ENCODE measurements at places on chromosomes 6 and 20.

DNA sequence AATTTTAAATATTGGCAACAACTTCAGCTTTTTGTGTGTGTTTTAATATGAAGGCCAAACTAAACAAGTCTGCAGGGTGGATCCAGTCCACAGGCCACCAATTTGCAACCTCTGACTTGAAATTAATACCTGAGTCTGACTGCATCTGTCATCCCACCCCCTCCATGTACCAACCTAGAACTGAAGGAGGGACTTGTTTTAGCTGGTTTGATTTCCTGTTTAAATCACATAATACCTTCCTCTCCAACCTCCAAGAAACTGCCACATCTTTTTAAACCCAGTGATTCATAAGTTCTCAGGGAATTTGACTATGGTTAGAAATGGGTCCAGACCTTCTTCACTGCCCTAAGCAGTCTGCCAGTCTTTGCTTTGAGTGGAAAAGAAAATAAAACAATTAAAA is 21.6 kb downstream of the RNF8 start:
- DNase-seq = no peak

- DNase-seq = no peak
Observed at GRCh38 chr6:131736811-131737210, 26.0 kb upstream of the CTAGE9 start.

DNA sequence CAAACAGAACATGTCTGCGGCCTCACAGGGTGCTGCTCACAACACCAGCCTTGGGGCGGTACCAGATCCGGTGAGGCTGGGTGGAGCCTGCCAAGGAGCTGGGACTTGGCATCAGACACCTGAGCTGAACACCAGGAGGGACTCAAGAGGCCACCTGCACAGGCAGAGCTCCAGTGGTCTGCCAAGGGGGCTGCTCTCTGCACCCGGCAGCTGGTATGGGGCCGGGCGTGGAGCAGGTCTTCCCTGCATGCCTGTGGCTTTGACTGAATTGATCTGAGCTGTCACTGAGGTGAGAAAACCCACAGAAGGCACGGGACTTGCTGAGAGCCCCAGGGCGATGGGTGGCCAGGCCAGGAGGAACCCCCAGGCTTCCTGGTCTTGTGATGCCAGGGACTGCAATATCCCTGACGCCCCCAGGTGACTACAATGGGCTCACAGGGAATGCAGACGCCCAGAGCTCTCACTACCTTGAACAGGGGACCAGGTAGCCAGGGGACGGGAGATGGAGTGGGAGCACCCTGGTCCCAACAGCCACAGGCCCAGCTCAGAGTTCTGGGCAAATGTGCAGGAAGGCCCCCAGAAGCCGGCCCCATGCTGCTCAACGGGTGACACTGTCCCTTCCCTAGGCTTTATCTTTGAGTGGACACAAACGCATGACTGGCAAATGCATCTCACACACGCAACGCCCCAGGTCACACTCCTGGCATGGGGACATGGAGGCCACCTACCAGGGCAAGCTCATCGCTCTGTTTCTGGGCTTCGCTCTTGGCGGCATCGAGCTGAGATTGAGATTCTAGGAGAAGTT is 48.2 kb downstream of the DSTN start:
- DNase-seq = no peak

- no peak for DNase-seq
Observed at GRCh38 chr6:39441986-39442385, 119.5 kb upstream of the KCNK16 start.

GRCh38 chr20:25699914-25700313 is 3.3 kb upstream of the ZNF337 start:
- DNase-seq = no peak

- DNase-seq = no peak
Observed at GRCh38 chr6:170101281-170102035, 189.4 kb downstream of the DLL1 start.

- peak; percentile 62 for DNase-seq
Observed at GRCh38 chr6:26205625-26206574, 118.7 kb downstream of the HFE start.

DNA sequence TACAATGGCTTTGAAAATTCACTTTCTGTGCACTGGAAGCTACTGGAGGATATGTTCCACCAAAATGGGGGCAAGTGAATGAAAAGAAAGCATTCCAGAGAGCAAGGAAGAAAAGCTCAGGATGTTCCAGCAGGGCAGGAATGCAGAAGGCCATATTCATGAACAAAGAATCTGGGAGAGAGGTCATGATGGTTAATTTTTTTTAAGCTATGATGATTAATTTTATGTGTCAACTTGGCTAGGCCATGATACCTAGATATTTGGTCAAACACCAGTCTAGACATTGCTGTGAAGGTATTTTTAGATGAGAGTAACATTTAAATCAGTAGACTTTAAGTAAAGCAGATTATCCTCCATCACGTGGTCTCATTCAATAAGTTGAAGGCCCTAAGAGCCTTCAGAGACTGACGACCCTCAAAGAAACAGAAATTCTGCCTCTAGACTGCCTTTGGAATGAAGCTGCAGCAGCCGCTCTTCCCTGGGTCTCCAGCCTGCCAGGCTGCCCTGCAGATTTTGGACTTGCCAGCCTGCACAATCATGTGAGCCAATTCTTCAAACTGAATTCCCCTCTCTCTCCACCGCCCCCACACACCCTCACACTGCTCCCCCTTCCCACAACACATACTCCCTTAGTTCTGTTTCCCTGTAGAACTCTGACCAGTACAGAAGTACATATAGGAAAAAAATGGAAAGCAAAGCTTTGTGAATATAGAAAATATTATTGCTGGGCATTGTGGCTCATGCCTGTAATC is 20.1 kb upstream of the GCM1 start:
- DNase-seq = no peak

GRCh38 chr20:47670913-47671312 is 114.4 kb downstream of the SULF2 start:
- no peak for DNase-seq

DNA sequence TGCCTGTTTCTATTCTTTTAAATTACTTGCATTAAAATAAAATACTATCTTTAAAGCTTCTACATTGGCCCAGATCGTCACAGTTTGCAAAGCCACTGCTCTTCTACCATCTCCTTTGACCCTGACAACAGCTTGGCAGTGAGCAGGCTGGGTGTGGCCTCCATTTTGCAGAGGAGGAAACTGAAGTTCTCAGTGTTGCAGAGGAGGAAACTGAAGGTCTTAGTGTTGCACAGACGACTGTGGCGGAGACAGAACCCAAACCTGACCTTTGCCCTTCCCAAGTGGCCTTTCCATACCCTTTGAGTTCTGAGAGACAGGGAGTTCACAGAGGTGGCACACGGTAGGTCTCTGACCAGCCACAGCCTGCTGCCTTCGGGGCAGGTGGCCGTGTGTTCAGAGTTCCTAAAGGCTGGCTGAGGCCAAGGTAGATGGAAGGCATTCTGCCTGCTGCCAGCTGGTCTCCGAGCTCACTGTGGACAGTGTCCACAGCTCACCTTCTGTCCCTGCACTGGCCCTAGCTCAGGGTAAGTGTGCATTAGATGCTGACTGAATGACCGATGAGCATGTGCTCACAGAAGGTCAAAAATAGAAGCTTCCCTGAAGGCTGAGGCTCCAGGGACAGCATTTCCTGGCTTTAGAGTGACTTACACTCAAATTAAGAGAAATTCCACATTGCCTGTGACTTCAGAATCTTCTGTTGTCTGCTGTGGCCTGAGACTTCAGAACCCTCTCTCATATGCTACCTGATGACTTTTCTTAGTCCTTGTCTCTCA is 113.5 kb upstream of the SLC24A3 start:
- no peak for DNase-seq

DNA sequence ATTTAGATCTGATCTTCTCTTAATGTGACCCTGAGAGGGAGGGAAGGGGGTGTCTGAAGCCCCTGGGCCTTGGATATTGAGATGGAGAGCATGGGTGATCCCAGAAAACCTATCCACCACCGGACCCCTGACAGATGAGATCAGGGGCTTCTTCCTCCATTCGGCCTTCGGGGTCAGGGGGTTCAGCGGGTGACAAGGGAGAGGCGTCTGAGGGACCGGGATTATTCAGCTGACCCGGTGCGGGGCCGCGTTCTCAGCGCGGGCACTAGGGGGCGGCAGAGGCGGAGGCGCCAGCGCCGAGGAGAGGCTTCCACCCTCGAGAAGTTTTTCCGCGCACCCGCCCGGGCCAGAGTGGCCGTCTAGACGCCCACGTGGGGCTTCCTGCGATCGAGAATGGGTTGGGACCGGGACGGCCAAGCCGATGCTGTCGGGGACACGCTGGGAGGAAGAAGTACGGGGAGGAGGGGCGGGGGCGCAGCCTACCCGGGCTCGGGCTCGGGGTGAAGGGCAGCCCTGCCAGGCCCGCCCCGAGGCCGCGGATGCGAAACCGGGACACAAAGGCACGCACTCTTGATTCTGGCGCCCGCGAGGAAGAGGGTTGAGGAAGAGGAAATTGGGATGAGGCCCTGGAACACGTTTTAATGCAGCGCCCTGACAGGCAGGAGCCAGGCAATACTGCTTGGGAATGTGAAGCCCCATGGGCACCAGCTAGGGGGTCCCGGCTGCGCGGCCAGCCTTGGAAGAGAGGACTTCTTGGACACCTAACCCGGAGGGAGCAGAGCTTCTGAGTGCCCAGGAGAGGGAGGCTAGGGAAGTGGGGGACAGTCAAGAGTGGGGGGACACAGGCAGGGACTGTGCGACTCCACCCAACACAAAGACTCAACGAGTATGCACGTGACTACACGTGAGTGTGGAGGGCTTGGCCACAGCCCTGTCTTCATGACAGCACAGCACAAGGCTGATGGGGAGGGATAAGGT is 30.6 kb downstream of the COL11A2 start:
- peak; percentile 62 for DNase-seq

DNA sequence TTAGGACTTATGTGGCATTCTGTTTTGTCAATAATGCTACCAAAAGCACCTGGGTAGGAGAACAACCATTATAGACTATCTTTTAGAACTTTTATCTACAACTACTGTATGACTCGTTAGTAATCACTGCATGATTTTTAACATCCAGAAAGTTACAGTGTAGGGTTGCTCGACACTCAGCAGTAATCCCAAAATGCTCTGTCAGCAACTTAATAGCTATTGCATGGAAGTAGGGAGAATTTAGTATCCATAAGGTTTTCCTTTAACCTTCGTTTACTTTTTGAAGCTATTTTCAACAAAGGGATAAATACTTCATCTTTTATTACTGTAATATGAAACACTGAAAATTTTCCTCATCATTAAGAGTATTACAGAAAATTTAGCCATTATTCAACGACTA is 309.5 kb downstream of the RNGTT start:
- DNase-seq = no peak

GRCh38 chr20:31790401-31790800 is 28.8 kb upstream of the MYLK2 start:
- no peak for DNase-seq

- no peak for DNase-seq
Observed at GRCh38 chr20:58714923-58715351, 22.3 kb downstream of the NPEPL1 start.

- DNase-seq = peak; percentile 76
Observed at GRCh38 chr6:73519926-73520687, 725 bp downstream of the EEF1A1 start.

All from MCF 10A (cell line).